ENCODE measurements at places on chromosomes 1 and 21.

DNA sequence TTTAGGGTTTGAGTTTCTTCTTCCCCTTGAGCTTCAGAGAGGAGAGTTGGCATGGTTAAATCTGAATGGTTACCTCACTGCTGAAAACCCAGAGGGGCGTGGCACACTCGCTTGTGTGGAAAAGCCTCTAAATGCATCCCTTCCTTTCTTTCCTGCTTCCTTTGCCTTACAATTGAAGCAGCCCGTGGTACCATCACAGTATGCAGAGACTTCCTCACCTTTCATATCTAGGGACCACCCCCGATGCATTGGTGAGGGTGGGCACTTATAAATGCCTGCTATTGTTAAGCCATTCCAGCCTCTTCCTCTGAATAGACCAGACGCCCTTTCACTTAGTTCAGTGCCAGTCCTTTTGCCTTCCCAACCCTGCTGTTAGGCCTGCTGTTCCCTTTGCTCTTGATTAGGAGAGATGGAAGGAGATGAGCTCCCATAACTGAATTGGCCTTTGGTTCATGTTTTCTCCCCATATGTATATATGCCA, 21.9 kb upstream of the LAX1 start:
- no peak for DNase-seq

GRCh38 chr1:2384130-2384860, 7.1 kb downstream of the MORN1 start:
- peak; percentile 51 for DNase-seq

GRCh38 chr1:150876119-150876454, 312 bp downstream of the ARNT start:
- no peak for DNase-seq

GRCh38 chr1:39104158-39105060, 78.3 kb downstream of the NDUFS5 start:
- no peak for DNase-seq

DNA sequence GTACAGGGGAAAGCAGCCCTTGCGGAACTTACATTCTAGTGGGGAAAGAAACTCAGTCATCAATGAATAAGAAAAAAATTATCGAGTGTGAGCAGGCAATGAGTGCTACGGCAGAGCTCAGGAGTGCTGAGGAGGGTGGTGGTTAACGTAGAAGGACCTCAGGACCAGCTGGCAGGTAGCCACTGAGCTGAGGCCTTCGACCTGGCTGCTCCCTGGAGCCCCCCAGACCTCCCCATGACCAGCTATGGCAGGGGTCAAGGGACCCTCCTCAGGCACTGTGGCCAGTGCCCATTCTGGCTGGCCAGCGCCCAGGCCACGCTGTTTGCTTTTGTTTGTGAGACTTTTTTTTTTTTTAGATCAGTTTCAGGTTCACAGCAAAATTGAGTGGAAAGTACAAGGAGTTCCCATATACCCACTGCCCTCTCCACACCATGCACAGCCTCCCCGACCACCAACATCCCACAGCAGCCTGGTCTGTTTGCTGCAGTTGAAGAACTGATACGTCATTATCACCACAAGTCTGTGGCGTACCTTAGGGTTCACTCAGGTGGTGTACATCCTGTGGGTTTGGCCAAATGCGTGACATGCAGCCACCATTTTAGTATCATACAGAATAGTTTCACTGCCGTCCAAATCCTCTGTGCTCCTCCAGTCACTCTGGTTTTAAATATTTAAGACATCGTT, 11.8 kb upstream of the TTC22 start:
- peak; percentile 22 for DNase-seq

GRCh38 chr1:63124666-63125191, 197.6 kb upstream of the FOXD3 start:
- DNase-seq, result no peak

DNA sequence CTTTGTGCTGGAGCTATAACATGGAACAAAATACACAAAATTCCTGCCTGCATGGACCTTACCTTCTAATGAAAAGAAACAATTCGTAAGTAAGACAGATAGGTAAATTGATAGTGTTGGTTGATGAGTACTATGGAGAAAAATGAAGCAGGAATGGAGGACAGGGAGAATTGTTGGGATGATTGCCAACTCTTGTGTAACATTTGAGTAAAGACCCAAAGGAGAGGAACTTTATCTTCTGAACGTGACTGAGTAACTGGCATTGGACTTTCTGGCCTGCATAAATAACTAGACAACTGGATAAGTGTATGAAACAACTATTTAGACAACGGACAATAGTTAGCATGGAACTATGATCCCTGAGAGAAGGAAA, 6.8 kb upstream of the EFCAB14 start:
- no peak for DNase-seq

- no peak for DNase-seq
Measured at GRCh38 chr1:227729881-227730629, 5.0 kb downstream of the JMJD4 start.

DNA sequence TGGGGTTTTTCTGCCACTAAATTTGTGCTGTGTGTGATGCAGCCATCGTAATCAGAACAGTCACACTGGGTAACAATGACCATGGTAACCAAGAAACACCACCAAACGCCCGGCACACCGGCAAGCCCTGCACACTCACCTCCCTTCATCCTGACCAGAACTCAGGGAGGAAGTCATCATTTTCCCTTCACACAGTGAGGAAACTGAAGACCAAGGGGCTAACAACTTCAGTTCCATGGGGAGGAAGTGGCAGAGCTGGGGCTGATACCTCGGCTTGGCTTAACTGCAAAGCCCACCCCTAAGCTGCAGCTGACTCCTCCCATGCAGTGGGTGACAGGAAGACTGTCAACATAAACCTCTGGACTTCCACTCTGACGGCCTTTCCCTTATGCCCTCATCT, 69.3 kb upstream of the BCAR3 start:
- no peak for DNase-seq

DNA sequence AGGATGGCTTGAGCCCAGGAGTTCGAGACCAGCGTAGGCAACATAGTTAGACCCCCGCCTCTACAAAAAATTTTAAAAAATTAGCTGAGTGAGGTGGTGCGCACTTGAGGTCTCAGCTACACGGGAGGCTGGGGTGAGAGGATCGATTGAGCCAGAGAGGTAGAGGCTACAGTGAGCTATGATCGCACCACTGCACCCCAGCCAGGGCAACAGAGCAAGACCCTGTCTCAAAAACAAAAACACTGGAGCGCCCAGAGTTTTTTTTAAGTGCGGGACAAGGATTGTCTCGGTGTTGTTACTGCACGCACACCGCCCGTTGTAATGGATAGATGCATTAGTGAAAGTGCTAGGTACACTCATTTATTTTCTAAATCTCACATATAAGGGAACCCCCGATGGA, 37.1 kb downstream of the PIK3CD start:
- no peak for DNase-seq

GRCh38 chr1:246447501-246447900, 59.6 kb downstream of the SMYD3 start:
- DNase-seq, result no peak

- no peak for DNase-seq
Measured at GRCh38 chr1:40842207-40842606, 20.0 kb downstream of the CITED4 start.

DNA sequence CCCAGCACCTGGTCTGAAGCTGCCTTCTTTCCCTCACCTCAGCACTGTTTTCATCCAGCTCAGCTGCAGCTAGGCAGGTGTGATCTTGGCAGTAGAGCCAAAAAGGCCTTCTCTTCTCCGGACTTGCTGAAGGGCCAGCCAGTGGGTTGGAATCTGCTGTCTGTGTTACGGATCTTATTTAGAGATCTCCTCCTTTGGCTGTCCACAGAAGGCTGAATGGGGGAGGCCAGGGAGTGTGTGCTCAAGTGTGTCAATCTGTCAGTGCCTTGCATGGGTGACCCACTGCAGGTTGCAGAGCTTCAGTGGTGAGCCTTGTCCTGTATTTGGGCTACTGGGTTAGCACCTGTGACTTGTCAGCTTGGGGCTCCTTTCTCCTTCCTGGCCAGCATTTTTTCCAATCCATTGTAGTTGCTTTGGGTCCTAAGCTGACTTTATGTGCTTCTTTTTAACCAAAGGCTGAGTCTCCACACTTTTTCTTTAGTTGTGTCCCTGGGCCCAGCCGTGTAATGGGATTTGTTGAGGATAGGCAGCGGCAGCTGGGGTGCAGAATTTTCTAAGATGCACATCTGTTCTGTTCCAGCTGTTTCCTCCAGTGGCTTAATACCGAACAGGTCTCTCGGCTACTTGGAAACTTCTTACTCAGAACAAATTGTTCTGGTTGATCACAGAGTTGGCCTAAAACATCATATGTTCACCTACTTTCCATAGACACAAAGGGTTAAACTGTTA, 126.8 kb downstream of the PEX14 start:
- no peak for DNase-seq

DNA sequence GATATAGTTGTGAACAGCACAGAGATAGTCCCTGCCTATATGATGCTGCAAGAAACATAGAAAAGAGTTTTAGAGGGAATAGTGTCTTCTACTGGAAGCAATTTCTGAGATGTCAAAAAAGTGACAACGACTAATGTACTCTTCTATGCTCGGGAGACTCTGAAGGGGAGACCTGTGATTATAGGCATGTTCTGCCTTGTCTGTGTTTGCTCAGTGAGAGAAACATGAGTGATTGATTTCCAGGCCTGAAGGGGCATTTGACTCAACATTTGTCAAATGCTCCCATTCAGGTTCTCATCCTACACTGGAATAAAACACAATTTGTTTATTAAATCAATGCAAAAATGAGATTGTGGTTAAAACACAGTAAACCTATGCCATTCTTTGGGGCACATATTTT, 131.8 kb downstream of the CTH start:
- DNase-seq, result no peak

- no peak for DNase-seq
Measured at GRCh38 chr21:17461582-17461981, 51.3 kb upstream of the CXADR start.

DNA sequence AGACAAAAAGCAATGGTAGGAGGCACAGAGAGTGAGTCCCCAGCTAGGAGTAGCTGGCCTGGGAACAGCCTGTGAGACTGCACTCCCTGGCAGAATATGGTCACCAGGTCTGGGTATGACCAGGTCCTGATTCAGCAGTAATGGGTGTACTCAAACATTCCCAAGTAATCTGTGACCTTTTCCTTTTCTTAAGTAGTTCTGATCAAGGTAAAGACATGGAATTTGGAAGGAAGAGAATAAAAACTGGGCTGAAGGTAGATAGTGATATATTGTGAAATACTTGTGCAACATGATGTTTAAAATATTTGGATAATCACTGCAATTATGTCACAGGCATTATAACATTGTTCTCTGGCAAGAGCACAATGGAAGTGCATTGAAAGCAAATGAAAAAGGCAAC, 147.2 kb upstream of the DPYD start:
- no peak for DNase-seq

DNA sequence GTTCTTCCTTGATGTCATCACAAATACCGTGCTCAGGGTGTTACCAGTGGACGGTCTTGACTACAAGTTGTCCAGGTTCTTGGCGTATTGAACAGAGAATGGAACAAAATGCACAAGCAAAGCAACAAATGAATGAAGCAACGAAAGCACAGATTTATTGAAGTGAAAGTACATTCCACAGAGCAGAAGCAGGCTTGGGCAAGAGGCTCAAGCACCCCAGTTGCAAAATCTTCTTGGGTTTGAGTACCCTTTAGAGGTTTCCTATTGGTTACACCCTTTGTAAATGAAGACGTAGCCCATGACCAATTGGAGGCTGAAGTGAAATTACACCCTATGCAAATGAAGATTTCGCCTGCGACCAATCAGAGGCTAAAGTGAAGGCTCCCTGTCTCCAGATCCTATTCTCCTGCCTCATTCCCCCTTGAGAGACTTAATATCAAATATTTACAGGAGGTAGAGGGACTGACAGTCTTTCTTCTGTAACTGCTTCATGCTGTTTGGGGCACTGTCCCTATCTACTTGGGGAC, 38.3 kb downstream of the YY1AP1 start:
- DNase-seq, result no peak

DNA sequence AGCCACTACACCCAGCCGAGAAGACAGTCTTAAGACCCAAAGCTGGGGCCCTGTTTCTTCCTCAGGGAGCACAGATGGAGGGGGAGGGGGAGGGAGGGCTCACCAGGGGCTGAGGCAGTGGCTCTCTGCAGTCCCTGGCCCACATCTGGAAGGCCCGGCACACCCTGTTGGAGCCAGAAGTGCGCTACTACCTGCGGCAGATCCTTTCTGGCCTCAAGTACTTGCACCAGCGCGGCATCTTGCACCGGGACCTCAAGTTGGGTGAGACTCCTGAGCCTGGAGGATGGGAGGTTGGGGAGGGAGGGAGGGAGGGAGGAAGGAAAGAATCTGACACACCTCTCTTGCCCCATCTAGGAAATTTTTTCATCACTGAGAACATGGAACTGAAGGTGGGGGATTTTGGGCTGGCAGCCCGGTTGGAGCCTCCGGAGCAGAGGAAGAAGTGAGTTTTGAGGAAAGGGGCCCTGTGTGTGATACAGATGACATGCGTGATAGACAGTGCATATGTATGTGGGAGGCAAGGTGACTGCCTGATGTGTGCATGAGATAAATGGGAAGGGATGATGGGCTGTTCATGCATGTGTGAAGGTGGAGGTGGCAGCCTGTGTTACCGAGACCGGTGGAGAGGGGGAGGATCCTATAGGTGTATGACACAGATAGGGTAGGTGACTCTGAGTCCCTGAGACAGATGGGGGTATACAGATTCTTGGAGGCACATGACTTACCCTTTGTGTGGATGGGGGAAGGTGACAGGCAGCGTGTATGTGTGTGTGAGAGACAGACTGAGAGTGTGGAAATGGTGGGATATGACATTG, 1.5 kb downstream of the PLK3 start:
- DNase-seq, result no peak

GRCh38 chr1:225813214-225813964, 3.5 kb downstream of the EPHX1 start:
- DNase-seq, result no peak

- DNase-seq, result no peak
Measured at GRCh38 chr1:22332424-22332717, 119.3 kb upstream of the ZBTB40 start.

- no peak for DNase-seq
Measured at GRCh38 chr1:35539073-35539823, 18.0 kb downstream of the KIAA0319L start.

DNA sequence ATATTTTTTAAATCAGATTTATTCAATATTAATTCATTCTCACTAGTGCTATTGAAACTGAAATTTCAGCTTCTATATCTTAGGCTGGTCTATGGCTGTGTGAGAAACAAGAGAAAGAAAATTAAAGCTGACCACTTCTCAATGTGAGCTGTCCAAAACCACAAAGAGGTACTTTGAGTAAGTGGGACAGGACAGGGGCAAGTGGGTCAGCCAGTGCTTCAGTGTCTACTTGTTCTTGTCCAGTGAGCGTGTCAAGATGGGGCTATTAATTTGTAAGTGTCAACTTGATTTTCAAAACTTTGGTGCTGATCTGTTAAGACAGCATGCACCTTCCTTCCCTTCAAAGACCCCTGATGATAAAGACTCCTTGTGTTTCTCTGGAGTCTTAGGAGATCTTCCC, 533.9 kb downstream of the PLPP3 start:
- no peak for DNase-seq

Data from dorsolateral prefrontal cortex (tissue), 122 donors.